ENCODE measurements at places on chromosomes 5 and 9.

DNA sequence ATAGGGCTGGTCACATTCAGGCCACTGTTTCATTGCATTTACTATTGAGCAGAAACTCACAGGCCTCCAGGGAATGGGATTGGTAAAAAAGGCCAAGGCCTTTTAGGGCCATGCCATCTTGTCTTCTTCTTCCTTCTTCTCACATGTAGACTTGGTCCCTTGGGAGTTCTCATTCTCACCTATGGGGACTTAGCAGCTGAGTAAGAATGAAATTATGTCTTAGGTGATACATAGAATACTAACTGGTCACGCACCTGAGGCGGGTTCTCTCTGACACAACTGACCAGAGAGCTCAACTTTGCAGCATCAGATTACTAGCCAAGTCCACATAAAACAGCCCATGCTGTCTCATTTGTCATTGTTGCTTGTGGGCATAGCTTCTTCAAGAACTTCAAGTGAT lies 641.8 kb downstream of the EFNA5 start:
- DNase-seq, result no peak

DNA sequence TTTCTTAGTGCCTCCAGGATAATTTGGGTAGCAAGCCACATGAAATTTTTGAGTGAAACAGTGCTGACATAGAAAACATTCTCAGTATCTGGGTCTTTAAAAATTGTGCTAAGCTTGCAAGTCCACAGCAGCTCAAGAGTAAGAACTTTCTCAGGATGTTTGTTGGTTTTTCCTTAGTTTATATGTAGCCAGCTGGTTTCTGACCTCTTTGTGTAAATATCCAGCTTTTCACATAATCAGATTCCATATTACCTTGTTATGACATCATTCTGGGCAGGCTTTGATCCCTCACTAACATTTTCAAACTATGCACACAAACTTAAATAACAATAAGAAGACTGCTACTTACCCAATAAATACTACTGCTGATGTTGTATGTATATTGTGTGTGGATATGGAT lies 82.9 kb upstream of the VCAN start:
- no peak for DNase-seq

DNA sequence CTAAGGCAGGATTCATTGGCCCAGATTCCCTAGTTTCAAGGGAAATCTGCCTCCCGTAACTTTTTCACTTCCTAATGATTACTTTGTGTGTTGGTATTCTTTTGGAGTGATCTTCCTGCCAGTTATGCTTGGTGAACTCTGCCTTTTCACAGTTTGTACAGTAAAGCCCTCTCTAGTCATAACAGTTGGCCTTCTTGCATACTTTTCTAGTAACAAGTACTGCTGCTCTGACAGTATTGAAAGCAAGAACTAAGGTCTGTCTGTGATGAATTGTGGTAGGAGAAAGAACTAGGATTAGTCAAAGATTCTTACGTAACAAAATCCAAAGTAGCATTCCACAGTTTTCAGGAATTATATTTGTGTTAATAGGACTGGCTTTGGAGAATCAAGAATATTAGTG lies 1457.2 kb upstream of the WWC1 start:
- no peak for DNase-seq

DNA sequence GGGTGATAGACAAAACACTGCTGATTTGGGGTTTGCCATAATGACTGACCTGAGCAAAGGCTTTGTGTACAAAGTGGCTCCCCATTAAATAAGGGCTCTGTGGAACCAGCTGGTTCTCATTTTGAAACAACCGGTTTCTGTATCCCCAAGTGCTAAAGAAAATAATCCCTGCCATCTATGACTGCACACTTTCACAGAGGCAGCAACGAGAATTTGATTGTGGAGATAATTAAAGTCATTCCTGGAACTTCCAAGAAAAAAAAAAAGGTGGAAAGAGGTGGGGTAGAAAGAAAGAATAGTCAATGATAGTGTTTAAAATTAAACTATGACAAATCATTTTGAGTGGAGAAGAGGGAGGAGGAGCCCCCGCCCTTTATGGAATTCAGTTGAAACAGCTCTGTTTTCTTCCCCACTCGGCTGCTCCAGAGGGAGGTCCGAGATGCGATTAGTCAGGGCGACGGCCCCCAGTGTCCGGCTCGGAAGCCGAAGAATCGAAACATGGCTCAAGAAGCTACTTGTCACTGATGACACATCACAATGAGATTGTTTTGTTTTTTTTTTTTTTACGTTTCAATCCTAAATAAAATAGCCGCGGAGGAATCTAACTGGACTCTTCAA lies 38.4 kb downstream of the EBF1 start:
- DNase-seq, result no peak

DNA sequence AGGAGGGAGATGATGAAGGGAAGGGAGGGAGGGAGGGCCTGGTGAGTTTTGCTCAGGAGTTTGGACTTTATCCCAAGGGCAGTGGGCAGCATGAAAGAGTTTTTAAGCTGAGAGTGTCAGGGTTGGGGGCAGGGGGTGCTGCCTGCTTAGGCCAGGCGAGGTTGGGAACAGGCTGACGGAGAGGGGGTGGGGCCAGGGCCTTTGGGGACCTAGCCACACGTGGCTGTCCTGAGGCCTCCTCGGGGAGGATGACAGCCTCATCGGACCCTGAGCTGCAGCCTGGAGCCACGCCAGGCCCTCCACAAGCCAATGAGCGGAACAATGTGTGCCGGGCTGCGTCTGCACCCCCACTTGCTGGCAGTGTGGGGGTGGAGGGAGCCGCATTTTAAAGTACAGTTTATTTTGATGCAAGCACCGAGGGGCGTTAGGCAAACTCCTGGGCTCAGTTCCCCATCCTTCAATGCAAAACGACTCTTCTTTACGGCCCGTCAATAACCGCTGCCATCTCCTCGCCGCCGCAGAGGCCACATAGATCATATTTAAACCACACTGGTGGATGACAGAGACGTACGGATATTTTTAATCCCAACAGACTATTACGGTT lies 5.3 kb upstream of the RXRA start:
- no peak for DNase-seq

DNA sequence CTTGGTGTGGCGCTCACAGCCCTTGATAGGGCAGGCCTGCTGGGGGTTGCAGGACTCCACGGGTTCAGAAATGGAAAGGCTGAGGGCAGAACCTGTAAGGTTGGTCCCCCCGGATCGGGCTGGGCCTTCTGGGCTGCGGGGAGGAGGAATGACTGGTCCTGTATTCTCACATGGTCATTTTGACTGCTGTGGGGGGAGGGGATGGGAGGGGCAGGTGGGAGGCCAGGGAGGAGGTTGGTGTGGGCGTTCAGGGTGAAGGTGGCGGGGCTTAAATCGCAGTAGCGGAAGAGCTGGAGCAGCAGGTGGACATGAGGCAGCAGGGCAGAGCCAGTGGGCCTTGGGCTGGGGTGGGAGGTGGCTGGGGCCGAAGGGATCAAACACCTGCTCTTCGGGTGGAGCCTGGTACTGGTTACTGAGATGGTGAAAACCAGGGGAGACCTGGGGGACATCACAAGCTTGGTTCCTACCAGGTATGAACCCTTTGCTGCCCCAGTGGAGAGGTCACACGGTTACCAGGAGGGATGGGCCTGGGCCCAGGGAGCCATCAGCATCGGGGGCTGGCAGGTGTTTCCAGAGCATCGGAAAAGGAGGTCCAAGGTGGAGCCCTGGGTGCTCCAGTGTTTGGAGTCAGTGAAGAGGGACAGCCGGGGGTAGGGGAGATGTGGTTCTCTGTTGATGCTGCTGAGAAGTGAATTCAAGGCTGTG lies 1.8 kb downstream of the MRPS2 start:
- no peak for DNase-seq

GRCh38 chr5:136276946-136277345 lies 84.0 kb upstream of the SMIM32 start:
- no peak for DNase-seq

- DNase-seq, result no peak
Observed at GRCh38 chr5:97097326-97098230, 44.8 kb downstream of the LIX1 start.

GRCh38 chr5:93088592-93089389 lies 492.2 kb downstream of the NR2F1-AS1 start:
- DNase-seq, result no peak

- no peak for DNase-seq
Observed at GRCh38 chr9:96522366-96522765, 72.4 kb downstream of the HABP4 start.

GRCh38 chr5:150054569-150054968 lies 31.8 kb downstream of the CSF1R start:
- no peak for DNase-seq

DNA sequence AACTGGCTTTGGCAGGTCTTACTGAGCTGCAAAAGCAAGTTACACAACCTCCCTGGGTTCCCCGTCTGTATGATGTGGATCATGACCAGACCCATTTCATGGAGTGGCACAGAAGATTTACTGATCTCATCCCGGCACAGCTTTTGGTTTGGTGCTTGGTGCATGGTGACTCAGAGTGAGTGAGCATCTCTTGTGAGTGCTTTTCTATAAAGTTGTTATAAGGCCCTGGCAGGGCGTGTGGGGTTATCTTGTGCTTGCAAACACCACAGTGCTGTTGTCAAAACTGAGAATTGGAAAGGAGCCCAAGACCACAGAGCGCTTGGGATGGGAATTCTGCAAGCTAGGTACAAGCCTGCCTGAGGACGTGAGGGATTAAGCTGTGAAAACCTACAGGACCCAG lies 425.2 kb downstream of the GADD45G start:
- no peak for DNase-seq

DNA sequence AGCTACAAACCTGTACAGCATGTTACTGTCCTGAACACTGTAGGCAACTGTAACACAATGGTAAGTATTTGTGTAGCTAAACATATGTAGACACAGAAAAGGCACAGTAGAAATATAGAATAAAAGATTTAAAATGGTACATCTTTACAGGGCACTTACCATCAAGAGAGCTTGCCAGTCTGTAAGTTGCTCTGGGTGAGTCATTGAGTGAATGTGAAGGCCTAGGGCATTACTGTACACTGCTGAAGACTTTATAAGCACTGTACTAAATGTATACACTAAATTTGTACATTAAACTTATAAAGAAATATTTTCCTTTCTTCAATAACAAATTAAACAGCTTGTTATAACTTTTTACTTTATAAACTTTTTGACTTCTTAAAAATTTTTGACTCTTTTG lies 20.5 kb downstream of the ADRB2 start:
- no peak for DNase-seq

DNA sequence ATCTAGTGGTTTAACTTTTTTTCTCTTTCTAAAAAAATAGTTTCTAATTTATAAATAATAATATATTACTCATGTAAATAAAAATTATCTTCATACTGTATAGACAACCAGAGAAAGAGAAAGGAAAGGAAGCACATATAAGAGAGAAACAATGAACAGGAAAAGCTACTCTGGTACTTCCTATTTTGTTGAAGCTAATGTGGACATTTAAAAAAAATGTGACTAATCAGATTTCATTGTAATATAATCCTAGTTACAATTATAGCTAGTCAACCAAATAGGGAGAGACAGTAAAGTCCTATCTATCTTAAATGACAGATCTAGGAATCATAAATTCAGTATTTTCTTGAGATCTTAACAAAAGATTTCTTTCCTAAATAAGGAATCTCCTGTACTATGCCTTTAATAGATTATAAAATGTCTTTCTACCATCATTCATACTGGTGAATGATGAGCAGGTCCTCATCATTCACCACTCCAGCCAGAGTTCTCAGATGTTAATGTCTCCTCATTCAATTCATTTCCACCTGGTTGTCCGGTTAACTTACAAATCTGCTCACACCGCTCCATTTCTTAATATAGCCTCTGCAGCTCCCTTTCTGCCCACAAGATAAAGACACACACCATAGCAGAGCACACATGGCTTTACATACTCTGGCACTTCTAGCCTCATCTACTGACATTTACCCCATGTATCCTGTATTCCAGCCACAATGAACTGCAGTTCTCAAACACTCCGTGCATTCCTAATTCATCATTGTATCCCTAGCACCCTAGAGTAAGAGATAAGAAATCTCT lies 30.9 kb downstream of the ZFR start:
- DNase-seq, result no peak

Measured in activated CD8-positive, alpha-beta memory T cell treated with anti-CD3 and anti-CD28 coated beads for 24 hours (primary cell).